Activated CD4-positive, alpha-beta T cell treated with anti-CD3 and anti-CD28 coated beads, Interleukin-2, amount 50 U/mL, for 16 hours (primary cell): ENCODE measurements at places on chromosomes 4 and X.

- DNase-seq: no peak
Measured at GRCh38 chr4:155241664-155242063, 33.2 kb downstream of the NPY2R start.

- DNase-seq: no peak
Measured at GRCh38 chr4:65789805-65790204, 119.5 kb upstream of the EPHA5 start.

- no peak for DNase-seq
Measured at GRCh38 chr4:119315036-119315435, 6.9 kb downstream of the FABP2 start.

DNA sequence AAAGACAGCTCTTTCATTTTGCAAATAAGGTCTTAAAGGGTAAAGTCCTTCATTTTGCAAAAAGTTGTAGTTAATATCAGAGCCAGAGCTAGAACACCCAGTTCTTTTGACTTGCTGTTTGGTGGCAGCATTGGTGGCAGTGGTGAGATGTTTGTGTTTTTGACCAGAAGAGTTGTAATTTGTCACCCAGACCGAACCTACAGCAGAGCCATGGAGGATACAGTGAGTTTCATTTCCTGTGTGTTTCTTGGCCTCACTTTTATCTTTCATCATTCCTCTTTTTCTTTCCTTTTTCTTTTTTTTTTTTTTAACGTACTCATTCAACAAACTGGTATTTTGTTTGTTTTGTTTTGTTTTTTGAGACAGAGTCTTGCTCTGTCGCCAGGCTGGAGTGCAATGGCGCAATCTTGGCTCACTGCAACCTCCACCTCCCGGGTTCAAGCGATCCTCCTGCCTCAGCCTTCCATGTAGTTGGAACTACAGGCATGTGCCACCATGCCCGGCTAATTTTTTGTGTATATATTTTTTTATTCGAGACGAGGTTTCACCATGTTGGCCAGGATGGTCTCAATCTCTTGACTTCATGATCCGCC is 116.4 kb downstream of the AFF1 start:
- peak; percentile 24 for DNase-seq

GRCh38 chr4:15245006-15245530 is 182.8 kb upstream of the C1QTNF7 start:
- no peak for DNase-seq

DNA sequence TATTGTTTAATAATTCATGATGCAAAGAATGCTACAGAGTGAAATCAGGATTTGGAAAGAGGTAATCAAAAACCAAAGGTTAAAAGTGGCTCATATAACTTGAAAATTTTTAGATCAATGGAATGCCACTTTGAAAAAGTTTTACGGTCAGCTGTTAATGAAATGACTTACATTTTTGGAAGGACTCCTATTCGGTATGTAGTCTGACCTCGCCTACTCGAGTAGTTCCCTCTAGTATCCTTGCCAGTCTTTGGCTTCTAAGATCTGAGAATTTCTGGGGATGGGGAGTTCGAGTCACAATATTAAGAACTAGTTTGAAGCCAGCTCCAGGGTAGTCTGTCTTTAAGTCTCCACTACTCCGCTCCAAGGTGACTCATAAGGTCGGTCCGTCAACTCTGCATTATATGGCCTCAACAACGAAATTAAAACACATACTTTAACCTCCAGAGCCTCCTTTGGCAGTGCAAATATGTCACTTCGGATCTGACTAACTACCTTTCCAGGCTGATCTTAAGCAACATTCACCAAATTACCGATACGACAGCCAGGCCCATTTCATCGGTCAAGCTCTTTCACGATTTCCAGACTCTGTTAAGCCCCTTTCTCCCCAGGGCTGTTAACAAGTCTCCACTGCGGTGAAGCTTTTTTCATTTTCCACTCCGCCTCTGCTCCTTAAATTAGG is 733 bp upstream of the NAA15 start:
- peak; percentile 59 for DNase-seq

DNA sequence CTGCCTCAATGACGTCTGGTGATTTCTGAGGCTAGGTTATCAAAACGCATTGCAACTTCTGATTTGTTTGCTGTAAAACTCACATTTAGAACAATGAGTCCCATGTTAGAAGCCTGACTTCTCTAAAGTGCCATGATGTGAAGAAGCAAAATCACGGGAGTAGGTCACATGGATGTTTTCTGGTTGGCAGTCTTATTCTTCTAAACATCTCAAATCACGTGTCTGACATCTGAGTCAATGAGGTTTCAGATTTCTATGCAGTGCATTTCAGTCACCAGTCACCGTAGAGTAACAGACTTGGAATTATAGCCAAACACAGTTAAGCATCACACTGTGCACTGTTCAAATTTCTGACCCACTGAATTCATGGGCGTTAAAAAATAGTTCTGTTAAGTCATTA is 482.1 kb downstream of the TMA16 start:
- no peak for DNase-seq

DNA sequence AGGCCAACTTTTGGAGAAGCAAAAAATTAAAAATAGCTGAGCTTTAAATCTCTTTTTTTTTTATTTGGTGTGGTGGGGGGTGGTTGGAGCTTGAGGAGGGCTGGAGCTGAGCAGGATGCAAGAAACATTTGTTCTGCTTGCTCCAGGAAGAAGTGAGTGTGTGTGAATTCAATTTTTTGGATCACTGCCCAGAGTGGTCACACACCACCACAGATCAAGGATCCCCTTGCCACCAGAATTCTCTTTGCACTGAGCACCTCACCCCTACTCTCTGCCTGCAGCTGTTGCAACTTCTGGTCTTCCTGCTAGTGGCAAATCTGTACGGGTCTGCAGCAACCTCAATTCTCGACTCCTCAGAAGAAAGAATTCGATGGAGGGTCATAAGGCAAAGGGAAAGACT is 19.9 kb upstream of the PLP1 start:
- DNase-seq: no peak

GRCh38 chr4:125041372-125041930 is 273.3 kb upstream of the FAT4 start:
- no peak for DNase-seq
